ENCODE measurements at places on chromosomes 11 and 22.

DNA sequence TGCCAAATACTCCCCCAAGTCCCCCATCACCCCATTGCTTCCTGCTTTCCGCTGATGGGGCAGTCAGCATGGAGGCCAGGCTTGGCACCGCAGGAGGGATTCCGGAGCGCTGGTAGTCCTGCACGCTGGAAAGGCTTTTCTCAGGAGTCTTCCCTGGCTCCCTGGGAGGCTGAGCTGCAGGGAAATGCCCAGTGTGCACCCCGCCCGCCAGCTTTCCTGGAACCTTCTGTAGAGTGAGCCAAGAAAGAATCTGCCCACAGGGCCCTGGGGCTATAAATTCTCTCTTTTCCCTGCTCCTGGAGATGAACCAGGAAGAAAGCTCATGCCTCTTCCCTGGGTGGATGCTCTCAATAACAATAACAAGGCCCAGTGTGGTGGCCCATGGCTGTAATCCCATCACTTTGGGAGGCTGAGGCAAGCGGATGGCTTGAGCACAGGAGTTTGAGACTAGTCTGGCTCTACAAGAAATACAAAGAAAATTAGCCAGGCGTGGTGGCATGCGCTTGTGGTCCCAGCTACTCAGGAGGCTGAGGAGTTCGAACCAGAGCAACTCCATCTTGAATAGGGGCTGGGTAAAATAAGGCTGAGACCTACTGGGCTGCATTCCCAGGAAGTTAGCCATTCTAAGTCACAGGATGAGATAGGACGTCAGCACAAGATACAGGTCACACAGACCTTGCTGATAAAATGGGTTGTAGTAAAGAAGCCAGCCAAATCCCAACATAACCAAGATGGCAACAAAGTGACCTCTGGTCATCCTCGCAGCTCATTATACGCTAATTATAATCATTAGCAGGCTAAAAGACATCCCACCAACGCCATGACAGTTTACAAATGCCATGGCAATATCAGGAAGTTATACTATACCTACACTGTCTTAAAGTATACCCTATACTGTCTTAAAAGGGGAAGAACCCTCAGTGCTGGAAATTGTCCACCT lies 46.4 kb upstream of the FTH1 start:
- DNase-seq, result no peak

GRCh38 chr11:118657238-118657637 lies 22.2 kb downstream of the TREH start:
- DNase-seq, result no peak

- peak; percentile 26 for DNase-seq
Observed at GRCh38 chr11:33476945-33477606, 219.9 kb downstream of the HIPK3 start.

DNA sequence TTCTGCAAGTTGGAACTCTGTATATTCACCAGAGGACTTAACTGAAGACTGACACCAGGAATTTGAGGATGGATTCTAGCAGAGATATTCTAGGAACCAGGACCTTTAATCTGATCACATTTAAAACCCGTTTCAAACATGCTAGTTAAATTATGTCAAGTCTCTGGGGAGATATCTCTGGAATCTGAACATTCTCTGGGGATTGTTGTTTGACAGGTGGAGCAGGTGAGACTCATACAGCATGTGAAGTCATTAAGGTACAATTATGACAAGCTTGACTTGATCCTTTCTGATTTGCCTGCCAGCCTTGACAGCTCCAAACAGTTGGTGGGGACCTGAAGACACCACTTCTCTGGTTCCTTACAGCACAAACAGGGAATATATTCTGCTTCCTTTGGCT lies 100.3 kb downstream of the FAT3 start:
- no peak for DNase-seq

- no peak for DNase-seq
Observed at GRCh38 chr11:104799251-104799650, 99.0 kb downstream of the CASP12 start.

- peak; percentile 93 for DNase-seq
Observed at GRCh38 chr11:86632499-86633269, 39.7 kb downstream of the ME3 start.

DNA sequence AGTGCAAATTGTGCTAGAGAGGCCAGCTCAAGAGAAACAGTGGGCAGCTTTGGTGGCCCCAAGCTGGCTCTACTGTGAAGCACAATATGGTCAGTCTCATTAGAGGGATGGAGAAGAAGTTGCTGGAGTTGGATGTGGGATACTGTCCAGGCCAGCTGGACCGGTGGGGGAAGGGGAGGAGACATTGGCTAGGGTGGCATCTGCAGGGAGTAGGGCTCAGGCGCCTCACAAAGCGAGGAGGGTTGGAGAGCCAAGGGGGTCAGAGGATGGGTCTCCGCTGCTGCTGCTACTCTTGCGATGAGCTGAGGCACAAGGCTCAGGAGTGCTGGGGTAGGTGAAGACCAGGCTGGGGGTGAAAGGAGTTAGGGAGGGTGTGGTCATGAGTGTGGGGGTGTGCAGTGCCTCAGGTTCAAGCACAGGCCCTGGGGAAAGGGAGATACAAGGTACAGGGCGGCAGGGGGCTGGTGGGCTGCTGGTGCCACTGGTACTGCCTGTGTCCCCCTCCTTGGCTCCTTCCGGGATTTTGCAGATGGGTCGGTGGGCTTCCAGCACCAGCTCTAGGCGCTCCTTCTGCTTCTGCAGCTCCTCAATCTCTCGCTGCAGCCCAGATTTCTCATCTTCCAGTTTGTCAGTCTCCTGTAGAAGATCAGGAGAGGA lies 2.3 kb downstream of the CCDC85B start:
- DNase-seq, result no peak

DNA sequence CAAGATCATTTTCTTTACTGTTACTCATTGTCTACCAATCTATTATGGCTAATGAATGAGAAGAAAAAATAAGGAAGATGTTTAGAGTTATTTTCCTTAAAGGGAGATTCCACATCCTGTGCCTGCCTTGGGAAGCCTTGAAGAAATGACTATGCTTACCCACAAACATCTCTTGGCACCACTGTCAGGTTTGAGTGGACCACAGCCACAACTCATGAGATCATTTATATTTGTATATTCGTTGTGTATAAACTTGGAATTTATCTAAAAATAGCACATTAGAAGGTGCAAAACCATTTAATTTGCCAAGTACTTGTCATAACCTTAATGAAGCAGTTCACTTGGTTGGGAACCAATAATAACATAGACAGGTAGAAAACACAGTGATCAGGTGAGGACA lies 740.8 kb downstream of the DLG2 start:
- DNase-seq, result no peak

GRCh38 chr22:26883393-26883792 lies 226.0 kb downstream of the MIAT start:
- no peak for DNase-seq

Measured in fibroblast of skin of abdomen (primary cell).